ENCODE measurements at places on chromosomes 5 and 9.

DNA sequence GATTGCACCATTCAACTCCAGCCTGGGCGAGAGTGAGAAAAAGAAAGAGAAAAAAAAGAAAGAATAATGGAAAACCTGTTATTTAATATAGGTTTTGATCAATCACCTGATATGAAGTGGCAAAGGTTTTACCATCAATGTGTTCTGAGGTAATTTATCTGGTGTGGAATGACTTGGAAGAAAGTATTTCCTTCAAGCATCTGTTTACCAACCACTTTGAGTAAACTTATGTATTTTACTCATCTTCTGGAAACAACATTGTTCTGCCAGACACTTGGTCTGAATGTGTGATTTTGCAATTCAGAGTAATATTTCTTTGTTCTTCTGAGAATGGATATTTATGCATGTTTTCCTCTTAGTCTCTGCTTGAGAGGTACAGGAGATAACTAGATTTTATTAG lies 24.3 kb downstream of the KIF2A start:
- no peak for DNase-seq

GRCh38 chr5:108529381-108529780 lies 147.5 kb upstream of the FBXL17 start:
- DNase-seq: no peak

DNA sequence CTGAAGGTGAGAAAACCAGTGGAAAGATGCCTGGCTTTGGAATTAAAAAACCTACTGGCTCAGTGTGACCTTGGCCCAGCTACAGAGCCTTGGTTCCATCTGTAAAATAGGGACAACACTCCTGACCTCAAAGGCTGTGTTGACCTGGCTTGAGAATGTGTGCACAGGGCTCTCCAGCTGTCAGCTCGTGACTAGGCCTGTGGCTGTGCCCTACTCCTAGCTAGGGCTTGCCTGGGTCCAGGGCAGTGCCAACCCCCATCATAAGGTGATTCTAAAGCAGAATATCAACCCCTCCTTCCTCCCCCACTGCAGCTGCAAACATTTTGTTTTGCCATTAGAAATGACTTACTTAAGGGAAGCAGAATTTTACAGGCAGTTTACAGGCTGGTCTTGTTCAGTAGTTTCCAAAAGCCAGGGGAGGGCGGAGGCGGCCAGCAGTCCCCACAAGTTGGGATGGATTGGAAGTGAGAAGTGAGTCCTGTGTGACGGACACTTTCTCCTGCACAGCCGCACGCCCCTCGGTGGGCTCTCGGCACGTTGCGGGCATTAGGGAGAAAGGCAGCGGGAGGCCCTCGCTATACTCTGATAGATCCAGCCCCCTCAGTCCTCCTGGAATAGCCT lies 7.3 kb downstream of the PITX1 start:
- no peak for DNase-seq

DNA sequence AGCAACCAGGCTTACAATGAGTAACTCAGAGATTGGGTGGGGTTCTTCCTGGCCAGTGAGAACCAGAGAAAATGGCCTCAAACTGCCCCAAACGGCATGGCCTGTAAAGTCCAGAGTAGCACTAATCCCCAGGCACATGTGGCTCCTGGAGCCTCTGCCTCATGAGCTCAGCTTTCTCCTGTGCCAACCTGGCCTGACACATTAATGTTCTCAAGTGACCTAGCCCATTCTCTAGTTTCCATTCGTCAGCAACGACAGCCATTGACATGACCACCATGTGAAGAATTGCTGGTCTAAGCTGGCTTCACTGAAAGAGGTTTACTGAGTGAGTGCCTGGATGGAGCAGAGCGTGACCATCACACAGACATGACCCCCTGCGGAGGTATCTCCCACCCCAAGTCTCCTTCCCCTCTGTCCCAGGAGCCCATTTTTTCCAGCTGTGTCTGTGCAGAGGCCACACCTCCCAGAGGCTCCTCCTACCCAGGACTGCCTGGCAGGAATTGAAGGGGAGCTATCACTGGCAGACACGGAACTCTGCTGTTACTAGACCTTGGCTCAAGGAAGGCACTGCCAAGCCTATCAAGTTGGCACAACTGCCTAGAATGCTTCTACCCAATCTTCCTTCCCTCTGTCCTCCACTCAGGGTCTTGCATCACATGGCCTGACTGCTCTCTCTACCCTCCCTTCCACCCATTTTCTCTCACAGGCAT lies 59.0 kb upstream of the BOD1 start:
- DNase-seq: no peak

GRCh38 chr9:113600023-113600823 lies 136.7 kb downstream of the RGS3 start:
- DNase-seq: no peak

DNA sequence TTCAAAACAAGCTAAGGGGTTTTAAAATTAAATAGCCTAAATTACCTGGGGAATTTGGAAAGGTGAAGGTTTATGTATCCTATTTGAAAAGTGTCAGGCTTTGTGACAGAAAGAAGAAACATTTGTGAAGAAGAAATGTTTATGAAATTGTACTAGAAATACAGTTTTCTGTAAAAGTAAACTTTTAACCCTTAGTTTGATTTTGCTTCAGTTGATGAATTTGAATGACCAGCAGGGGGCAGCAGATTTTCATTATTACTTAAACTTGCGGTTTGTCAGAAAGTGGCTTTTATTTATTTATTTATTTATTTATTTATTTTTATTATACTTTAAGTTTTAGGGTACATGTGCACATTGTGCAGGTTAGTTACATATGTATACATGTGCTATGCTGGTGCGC lies 58.1 kb downstream of the NNT start:
- DNase-seq: peak; percentile 17

DNA sequence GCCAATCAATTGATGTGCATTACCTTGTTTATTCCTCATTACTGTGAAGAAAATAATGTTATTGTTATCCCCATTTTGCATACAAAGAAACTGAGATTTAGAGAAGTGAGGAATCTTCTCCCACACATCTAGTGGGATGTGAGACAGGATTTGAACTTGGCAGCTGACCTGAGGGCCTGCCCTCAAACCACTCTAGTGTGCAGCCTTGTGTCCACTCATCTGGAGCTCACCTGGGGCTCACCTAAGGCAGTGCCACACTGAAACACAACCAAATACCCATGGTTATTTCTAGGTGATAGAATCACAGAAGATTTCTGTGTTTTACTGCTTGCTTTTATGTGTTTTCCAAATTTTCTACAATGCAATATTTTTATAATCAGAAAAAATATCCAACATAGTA lies 94.7 kb upstream of the SAP30L start:
- DNase-seq: no peak

All from WTC11 (cell line).